ENCODE measurements at places on chromosomes 5 and 9.

GRCh38 chr5:148176480-148176879, 8.1 kb downstream of the SPINK14 start:
- DNase-seq: no peak

DNA sequence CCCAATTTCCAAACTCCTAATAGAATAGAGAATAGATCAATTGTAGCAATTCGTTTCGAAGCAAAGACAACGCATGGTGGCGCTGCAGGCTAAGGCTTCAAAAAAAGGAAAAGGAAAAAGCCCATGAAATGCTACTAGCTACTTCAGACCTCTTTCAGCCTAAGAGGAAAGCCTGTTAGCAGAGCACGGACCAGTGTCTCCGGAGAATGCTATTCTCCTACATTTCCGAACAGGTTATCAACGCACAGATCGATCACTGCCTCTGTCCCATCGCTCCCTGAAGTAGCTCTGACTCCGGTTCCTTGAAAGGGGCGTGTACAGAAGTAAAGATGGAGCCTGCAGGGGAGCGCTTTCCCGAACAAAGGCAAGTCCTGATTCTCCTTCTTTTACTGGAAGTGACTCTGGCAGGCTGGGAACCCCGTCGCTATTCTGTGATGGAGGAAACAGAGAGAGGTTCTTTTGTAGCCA, at the start of gene PCDHB15:
PCDHB15 (plus strand) TSS at position 146 of the 468 bp plus-strand sequence; CDS start at position 330, 184 bp downstream.
- DNase-seq: no peak

DNA sequence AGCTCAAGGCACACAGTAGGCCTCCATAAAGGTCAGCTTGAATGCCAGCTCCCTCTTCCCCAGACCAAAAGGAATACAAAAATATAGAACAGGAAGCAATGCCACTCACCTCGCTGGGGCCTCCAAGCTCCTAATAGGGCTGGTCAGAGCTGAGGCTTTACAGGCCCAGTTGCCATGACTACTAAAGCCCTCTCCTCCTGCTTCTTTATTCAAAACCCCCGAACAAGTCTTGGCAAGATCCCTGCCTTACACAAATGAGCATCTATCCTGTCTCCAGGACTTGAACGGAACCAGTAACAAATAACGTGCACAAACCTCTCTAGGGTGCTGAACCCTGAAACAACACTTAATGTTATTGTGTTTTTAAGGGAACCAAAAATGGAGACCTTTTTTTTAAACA, 136.3 kb downstream of the SIL1 start:
- DNase-seq: peak; percentile 22

- DNase-seq: no peak
Measured at GRCh38 chr5:105554568-105555169, 1992.1 kb upstream of the NUDT12 start.

GRCh38 chr5:67510204-67510603, 313.6 kb upstream of the CD180 start:
- DNase-seq: no peak

DNA sequence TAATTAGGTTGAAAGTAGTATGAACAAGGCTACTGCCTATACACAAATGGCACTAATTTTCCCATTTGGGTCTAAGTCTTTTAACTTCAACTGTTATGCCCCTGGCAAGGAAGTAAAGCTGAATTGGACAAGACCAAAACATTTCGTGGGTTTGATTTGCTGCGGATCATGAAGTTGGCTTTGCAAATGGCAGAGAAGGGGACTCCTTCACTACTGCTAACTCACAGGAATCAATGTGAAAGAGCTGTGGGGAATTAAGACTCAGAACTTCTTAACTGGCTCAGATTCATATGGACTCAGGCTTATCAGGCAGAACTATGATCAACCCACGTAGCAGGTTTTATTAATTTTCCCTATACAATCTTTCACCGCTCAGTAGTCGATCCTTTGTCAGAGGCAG, 73.8 kb upstream of the IFNE start:
- DNase-seq: no peak

DNA sequence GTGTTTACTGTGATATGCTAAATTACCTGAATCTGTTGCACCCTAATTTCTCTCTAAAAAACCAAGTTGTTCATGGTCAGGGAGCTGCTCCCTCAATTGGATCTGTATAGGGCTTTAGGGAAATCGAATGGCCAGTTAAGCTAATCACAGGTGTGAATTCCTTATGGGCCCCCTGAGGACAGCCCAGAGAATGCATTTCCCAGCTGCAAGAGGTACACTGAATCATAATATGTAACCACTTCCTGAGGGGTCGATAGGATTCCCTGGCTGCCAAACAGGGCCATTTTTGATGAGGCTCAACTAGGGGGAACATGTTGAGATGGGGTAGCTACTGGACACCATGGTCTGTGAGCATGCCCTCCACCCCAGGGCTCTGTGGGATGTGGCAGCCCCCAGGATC, 478.6 kb downstream of the CCDC171 start:
- DNase-seq: no peak

- no peak for DNase-seq
Measured at GRCh38 chr5:148336704-148337435, 1.5 kb downstream of the SPINK9 start.

- no peak for DNase-seq
Measured at GRCh38 chr5:167573370-167574127, 717.9 kb upstream of the WWC1 start.
